ENCODE measurements at places on chromosomes 12 and 14.

- no peak for DNase-seq
Observed at GRCh38 chr14:100761481-100761880, 34.8 kb downstream of the DLK1 start.

- DNase-seq: no peak
Observed at GRCh38 chr12:20442322-20442721, 74.0 kb downstream of the PDE3A start.

- DNase-seq: no peak
Observed at GRCh38 chr14:80455031-80455430, 243.7 kb upstream of the DIO2 start.

GRCh38 chr14:69066396-69067171 lies 86.3 kb downstream of the DCAF5 start:
- peak; percentile 62 for DNase-seq

- peak; percentile 36 for DNase-seq
Observed at GRCh38 chr12:38328306-38328895, 11.8 kb downstream of the ALG10B start.

DNA sequence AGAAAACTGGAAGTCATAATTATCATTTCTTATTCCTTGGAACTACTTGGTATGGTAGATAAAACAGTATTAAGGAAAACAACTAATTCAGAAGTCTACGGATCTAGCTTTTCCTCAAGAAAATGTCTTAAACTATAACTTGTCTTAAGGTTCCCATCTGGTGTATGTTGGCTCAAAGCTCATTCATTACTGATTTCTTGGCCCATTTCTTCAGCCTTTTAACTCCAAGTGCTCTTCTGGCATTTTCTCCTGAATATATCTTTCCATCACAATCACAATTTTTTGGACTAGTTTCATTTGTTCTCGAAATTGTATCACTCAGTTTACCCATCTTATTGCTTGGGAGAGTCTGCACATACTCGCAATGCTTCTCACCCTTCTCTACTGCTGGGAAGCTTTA lies 150.1 kb downstream of the C12orf50 start:
- no peak for DNase-seq

DNA sequence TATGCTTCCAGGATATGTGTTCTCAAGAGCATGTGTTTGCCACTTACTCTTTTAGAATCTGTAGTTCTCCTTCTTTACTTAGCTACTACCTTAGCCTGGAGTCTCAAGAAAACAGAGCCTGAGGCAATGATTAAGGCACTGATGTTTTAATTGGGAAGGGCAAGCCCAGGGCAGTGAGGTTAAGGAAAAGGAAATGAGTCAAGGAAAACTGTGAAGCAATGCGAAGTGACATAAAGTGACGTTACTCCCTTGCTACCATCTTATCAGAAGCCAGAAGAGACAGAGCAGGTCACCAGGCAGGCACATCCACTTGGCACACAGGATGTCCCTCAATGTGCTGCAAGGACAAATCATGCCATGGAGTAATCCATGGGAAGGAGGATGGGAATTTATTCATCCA lies 11.3 kb upstream of the EML5 start:
- no peak for DNase-seq

GRCh38 chr14:75292886-75293285 lies 14.3 kb downstream of the FOS start:
- DNase-seq: no peak

GRCh38 chr12:29333178-29333577 lies 47.8 kb downstream of the ERGIC2 start:
- no peak for DNase-seq

GRCh38 chr14:22315336-22315735 lies 273.7 kb downstream of the DAD1 start:
- DNase-seq: no peak

DNA sequence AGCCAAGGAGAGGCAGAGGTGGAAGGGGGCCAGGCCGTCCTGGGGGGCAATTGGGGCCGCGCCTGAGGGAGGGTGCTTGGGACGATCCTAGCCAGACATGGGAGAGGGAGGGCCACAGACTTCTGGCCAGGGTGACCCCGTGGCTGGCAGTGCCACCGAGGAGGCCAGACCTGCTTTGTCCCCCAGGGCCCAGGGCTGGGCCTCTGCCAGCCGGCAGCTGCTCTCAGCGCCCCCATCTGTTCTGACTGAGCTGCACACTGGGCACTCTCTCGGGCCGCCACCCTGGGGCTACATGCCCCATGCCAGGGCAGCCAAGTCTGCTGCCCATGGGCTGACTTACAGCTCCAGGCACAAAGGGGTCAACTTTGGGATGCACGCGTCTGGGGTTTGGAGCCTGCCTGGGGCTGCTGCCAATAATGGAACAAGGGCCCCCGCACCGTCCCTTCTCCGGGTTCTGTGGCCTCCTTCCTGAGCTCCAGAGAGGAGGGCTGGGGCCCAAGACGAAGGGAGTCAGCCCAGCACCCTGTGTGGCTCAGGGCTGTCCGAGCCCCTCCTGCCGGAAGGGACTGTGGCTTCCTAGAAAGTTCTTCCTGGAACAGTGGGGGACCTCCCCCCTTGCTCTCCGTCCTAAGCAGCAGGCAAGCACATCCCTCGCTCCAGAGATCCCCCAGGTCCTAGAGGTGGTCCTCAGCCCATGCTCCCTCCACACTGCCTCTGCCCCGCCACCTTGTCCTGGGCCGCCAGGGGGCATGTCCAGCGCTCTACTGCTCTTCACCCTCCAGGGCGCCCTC lies 1.1 kb downstream of the ADSS1 start:
- DNase-seq: no peak

DNA sequence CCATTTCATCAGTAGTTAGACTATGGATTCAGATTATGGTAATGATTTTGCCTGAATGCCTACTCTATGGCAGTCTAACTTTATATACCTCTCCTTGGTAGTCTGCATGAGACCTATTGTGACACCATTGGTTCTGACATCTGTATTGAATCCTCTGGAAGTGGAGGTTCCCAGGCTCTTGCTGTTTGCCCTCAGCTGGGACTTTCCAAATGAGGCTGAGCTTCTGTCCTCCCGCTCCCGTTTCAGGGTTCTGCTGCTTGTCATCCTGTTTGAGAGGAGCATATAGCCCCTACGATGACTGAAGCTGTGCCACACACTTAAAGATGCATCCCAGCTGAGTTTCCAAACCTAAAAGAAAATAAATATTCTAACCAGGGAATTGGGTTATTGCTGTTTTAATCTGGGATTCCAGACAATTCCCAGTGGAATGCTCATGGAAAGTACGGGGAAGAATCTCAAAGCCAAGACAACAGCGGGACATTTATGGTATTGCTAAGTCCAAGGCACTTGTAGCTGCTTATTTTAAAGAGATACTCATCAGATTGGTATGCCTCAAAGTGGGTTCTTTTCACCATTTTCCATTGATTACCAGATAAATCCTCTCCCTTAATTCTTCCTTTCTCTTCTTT lies 105.9 kb downstream of the ETV6 start:
- DNase-seq: no peak

- no peak for DNase-seq
Observed at GRCh38 chr12:71440345-71440762, 756 bp downstream of the LGR5 start.

GRCh38 chr12:123681605-123682004 lies 10.7 kb downstream of the TCTN2 start:
- DNase-seq: no peak

GRCh38 chr12:6688543-6688998 lies 604 bp downstream of the ZNF384 start:
- DNase-seq: no peak

- DNase-seq: no peak
Observed at GRCh38 chr12:49448858-49449257, 81.6 kb downstream of the SPATS2 start.

DNA sequence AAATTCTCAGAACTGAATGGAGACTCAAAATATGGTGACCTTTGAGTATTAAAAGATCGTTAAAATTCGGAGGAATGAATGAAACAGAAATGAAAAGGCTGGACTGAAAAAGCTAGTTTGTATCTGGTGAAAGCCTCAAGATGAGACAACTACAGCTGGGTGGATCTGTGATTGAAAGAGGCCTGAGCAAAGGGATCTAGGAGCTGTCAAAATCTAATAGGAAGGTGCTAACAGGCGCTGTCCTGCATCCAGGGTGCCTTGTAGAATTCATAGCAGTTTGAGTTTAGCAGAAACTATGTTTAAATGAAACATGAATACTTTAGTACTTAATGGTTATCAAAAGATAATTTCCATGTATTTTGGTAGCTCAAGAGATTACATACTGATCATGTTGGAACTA lies 2.3 kb downstream of the YY1 start:
- DNase-seq: no peak

GRCh38 chr14:96098309-96098998 lies 59.3 kb downstream of the C14orf132 start:
- DNase-seq: peak; percentile 17

DNA sequence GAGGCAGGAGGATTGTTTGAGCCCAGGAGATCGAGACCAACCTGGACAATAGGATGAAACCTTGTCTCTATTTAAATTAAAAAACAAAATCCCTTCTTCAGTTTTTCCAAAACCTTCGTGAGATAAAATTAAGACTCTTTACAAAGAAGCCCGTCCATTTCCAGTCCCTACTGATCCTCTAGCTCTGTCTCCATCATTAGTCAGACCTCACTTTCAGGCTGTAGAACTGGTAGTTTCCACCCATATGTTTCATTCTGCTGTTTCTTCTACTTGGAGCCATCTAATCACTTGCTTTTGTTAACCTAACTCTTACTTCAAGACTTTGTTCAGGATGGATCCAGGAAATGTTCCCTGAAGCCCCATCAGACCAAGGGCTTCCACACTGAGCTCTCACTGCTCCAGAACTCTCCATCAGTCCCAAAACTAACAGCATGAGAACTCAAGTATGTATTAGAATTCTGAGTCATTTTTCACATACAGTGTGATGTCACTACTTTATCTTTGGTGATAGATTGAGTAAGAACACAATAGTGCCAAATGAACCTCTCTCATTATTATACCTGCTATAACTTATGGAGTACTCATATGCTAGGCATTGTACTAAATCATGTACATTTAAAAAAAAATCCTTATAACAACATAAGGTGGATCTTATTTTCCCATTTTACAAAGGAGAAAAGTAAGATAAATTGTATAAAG lies 90.8 kb downstream of the PRICKLE1 start:
- DNase-seq: peak; percentile 14

DNA sequence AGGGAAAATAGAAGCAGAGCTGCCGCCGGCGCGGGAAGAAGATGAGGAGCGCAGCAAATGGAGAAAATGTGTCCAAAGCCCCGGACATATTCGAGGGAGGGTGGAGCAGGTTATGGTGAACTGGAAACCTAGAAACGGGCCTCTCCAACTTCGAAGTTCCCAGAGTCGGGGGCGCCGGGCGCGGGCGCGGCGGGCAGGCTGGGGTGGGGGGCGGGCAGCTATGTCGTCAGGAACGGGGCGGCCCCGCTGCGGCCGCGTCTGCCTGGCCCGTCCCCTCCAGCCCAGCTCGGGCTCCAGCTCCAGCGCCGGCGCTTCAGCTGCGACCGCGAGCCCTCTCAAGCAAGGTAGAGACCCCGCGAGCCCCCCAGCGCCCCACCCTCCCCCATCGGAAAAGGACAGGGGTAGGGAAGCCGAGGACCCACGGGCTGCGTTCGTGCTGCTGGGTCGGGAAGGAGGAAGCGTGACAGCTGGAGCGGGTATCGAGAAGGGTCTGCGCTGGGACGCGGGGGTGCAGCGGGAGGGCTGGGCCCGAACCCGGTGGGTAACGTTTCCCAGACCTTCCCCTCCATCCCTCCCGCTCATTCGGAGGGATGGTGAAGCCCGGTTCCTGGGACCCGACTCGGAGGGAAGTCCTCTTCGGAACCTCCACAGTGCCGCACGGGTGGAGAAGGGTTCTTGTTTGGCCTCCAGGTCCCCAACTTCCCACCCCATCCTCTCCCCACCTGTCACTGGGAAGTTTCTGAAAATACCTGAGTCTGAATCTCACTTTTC lies 1.0 kb downstream of the DGKA start:
- no peak for DNase-seq

- DNase-seq: peak; percentile 16
Observed at GRCh38 chr12:44876544-44877410, 662 bp upstream of the NELL2 start.

DNA sequence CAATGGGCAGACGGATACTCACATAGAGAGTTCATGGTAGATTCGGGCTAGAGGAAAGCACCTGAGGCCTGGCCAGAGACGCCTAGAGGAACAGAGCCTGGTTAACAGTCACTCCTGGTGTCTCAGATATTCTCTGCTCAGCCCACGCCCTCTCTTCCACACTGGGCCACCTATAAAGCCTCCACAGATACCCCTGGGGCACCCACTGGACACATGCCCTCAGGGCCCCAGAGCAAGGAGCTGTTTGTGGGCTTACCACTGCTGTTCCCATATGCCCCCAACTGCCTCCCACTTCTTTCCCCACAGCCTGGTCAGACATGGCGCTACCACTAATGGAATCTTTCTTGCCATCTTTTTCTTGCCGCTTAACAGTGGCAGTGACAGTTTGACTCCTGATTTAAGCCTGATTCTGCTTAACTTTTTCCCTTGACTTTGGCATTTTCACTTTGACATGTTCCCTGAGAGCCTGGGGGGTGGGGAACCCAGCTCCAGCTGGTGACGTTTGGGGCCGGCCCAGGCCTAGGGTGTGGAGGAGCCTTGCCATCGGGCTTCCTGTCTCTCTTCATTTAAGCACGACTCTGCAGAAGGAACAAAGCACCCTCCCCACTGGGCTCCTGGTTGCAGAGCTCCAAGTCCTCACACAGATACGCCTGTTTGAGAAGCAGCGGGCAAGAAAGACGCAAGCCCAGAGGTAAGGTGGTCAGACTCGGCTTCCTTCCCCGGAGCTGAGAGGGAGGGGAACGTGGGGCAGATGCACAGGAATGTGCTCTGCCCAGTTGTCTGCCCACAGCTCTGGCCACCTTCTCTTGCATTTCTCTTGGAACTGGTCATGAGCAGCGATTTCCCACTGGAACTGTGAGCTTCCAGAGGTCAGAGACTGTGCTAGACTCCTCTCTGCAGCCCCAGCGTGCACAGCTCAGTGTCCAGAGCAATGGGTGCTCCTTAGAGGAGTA lies at the start of gene CD4:
CD4 (plus strand) TSS at position 557 of the 953 bp plus-strand sequence. CDS start 10,611 bp downstream, outside the sequence.
- DNase-seq: peak; percentile 93

GRCh38 chr12:46952880-46953483 lies 126.4 kb upstream of the PCED1B start:
- no peak for DNase-seq

DNA sequence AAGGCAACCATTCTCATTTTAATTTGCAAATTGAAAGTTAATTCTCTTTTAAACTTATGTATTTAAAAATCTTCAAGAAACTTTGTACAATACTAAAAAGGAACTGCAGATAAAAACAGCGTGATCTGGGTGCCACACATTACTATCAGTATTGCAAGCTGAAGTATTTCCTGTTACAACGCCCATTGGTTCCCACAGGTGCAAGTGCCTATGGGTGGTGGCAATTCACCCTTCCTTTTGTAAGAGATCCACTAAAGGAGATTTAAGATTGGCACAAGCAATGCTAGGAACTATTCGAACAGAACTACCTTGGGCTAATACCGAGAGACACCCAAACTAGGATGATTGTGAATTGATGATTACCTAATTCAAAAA lies 13.2 kb downstream of the TAOK3 start:
- peak; percentile 53 for DNase-seq

GRCh38 chr14:102768223-102769048 lies 8.8 kb upstream of the TRAF3 start:
- no peak for DNase-seq

- no peak for DNase-seq
Observed at GRCh38 chr12:122895320-122895703, 612 bp downstream of the VPS37B start.
